ENCODE measurements at places on chromosomes 4 and X.

DNA sequence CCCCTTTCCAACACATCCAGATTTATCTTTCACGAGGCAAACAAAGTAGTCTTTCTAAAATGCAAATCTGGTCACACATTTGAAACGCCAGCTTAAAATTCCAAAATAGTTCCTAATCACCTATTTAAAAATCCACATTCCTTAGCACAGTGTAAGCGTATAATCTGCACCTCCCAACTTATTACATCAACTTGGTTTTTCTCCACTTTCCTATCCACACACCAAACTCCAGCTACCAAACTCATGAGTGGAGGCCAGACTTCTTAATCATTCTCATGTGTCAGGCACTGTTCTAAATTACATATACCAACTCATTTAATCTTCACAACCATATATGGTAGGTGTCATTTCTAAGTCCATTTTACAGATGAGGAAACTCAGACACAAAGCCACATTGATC is 33.8 kb downstream of the ENOX2 start:
- no peak for DNase-seq

DNA sequence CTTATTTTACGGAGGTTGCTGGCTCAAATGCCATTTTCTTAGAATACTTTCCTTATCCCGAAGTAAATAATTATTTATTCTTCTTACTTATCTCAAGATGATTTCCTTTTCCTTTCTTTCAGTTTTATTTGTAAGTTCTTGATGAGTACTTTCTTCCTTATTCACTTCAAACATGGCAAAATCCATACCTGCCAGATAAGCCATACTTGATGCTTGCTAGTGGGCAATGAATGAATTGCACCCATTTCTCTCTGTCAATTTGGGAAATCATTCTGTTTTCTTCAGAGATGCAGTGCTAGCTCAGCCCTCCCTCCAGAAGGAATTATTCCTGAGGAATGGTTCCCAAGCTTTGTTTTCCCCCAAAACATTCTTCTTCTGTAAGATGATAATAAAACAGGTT is 598.3 kb downstream of the SPRY1 start:
- DNase-seq = no peak

- DNase-seq = no peak
Measured at GRCh38 chr4:67576538-67576937, 18.0 kb downstream of the STAP1 start.

DNA sequence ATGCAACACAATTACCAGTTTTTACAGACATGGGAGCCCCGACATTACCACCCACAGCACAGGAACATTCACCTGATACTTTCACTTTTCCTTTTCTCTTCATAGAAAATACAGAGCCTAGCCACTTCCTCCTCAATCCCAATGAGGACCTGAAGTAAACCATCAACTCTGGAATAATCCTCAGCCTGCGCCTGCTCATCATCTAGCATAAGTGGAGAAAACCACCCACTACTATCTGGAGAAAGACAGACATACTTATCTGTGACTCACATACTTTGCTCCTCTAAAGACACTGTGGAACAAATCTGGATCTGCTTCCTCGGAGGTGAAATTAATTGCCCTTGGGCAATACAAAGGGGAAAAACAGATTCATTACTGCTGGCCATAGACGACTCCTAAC is 47.8 kb downstream of the ZCCHC13 start:
- no peak for DNase-seq

DNA sequence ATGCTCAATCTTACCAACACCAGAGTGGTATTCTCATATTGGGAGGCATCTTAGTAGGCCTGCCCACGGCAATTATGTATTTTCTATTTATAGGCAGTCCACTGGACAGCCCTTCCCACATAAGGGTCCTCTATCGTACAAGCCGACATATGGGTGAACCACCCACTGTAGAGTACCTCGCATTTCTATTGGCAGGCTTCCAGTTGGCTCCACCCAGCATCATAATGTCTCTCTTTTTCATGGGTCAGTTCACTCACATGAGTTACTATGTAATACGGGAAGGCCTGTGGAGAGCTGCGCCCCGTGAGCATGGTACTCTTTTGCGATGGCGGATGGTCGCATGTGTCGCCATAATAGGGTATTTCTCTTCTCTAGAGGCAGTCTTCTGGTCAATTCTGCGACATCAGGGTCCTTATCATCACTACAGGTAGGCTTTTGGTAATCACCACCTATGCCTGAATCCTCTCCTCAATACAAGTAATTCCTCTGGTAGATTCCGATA is 29.4 kb upstream of the FOXR2 start:
- no peak for DNase-seq

DNA sequence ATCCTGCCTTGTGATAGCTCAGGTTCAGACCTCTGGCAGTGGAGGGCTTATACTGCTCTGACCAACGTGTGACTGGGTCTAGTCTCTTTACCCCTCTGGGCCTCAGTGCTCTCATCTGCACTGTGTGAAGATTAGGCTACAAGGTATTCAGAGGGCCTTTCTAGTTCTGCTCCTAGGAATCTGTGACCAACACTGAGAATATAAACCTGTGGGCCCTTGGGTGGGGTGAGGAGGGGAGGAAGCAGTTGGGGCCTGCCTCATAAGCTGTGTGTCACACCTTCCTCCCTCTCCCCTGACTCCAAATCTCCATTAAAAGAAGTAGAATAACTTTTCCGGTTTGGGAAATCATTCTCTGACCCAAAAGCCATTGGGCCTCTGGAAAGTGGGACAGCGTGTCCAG is 66.3 kb upstream of the MSN start:
- DNase-seq = no peak

DNA sequence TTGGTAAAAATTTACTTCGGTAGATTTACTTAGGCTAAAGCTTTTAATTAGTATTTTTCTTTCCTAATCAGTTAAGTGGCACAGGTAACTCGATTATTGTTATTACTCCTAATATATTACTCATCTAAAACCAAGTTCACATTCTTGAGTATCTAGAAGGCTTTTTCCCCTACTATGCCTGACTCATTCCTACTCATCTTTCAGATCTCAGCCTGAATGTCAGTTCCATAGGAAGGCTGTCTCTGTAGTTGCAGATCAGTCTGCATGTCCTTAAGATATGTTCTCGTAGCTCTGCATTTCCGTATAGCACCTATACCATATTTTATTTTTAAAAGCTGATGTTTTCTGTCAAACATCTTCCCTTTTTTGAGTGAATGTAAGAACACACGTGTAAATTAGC is 5.9 kb upstream of the FAM184B start:
- no peak for DNase-seq
